ENCODE measurements at places on chromosomes 2 and 18.

GRCh38 chr2:43011158-43011491, 215.3 kb downstream of the ZFP36L2 start:
- DNase-seq = no peak

GRCh38 chr2:217047209-217047608, 187.3 kb upstream of the TNP1 start:
- no peak for DNase-seq

DNA sequence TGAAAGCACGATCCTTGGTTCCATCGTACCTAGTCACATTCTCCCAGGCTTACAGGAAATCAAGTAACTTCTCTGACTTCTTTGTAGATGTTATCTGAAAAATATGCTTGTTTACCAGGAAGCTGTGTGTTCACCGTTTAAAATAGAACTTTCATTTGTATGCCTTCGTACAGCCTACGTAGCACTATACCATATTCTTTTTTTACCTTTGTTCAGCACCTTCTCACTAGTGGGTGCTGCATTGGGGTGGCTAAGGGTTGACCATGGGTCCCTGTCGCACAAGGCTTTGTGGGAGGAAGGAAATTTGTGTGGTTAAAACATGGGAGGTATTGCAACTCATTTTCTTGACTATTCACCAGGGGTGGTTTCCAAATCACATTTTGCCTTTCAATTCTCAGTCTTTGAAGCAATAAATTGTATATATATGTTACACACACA, 16.6 kb downstream of the MALT1 start:
- peak; percentile 18 for DNase-seq

- peak; percentile 80 for DNase-seq
Observed at GRCh38 chr18:36179562-36180355, 7.5 kb upstream of the MOCOS start.

DNA sequence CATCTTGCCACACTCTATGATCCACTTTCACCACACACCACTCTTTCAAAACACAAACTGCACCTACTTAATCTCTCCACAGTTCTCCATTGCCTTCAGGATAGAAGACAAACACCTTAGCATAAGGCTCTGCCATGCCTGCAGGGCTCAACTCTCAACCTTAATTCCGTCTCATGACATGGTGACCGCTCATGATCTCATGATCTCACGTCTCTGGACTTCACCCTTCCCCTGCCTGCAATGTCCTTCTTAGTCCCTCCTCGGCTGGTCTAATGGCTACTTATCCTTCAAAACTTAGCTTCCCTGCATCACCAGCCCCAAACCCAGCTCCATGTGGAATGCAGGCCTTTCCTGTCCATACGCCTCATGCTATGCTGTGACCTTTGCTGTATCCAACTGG, 85.3 kb downstream of the ACVR1 start:
- no peak for DNase-seq

DNA sequence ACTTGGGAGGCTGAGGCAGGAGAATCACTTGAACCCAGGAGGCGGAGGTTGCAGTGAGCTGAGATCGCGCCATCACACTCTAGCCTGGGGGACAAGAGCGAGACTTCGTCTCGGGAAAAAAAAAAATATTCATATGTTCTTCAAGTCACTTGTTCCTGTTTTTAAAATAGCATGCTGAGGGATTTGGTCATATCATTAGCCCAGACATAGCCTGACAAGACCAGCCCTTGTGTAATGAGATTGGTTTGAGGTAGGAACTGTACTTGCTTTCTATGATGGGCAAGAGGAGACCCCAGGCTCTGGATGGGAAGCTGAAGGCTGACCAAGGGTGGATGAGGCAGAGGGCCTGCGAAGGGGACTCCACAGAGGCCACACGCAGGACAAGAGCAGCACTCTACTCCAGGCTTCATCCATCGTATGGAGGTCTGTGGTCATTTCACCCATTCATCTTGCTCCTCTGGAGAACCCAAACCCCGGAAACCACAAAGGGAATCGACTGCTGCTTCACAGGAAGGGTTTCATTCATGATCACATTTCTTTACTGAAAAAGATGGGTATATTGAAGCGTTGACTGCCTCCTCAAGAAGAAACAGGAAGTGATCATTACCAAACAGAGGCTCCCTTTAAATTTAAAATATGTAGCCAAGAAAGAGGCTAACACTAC, 87.1 kb upstream of the ZNF397 start:
- no peak for DNase-seq

DNA sequence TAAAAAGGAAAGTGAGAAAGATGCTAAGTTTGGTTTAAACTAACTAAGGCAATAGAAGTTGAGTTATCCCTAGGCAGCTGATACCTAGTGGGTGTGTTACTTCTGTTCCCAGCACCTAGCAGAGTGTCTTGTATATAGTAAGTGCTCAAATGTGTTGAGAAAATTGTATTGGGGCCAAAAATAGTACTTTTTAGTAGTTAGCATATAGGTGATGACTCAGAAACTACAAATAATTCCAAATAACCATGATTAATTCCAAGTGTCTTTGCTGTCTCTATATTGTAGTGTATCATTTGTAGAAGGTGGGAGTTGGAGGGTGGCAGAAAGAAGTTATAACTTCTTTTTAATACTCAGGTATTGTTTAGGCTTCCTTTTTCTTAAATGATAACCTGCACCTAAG, 362.7 kb downstream of the RND3 start:
- DNase-seq = no peak

DNA sequence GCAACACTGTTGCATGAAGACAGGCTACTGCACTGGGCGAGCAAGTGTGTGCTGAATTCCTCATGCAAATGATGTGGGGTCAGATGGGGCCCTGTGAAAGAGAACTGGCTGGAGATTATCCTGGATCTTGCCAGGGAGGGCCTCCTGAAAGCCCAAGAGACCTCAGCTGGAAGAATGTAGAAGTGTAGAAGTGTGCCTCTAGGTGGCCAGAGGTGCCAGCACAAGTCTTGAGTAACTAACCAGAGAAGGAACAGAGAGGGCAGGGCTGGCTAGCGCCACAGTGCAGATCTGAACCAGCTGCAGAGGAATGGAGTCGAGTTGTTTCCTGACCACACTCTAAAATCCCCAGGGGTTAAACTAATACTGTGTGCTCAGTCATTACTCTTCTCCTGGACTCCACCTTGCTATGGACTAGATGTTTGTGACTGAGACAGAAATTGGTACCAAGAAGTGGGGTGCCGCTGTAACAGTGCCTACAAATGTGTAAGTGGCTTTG, 399.3 kb downstream of the LRATD1 start:
- DNase-seq = no peak

DNA sequence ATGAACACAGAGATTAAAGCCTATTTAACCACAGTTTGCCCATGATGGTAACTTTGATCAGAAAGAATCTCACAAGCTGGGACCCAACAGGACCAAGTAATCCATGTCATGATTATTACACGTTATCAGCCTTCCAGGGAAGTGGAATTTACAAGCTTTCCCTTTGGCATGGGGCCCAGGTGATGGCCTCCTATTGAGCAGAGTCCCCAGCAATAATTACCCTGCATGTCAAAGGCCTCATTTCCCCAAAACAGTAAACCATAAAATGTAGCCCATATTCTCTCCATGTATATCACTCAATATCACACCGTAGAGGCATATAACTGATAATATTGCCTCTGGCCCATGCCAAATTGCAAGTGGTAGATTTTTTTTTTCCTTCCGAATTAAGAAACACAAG, 38.9 kb downstream of the PRKRA start:
- no peak for DNase-seq

DNA sequence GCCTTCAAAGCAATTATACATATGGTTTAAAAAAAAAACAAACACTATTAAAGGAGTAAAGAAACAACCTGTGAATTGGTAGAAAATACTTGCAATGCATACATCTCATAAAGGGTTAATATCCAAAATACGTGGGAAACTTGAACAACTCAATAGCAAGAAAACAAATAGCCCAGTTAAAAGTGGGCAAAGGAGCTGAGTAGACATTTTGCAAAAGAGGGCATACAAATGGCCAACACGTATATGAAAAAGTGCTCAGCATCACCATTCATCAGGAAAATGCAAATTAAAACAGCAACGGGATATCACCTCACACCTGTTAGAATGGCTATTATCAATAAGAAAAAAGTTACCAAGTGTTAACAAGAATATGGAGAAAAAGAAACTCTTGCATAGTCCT, 298.3 kb upstream of the RBMS1 start:
- DNase-seq = no peak

GRCh38 chr18:45859334-45859733, 33.9 kb downstream of the SIGLEC15 start:
- DNase-seq = no peak

DNA sequence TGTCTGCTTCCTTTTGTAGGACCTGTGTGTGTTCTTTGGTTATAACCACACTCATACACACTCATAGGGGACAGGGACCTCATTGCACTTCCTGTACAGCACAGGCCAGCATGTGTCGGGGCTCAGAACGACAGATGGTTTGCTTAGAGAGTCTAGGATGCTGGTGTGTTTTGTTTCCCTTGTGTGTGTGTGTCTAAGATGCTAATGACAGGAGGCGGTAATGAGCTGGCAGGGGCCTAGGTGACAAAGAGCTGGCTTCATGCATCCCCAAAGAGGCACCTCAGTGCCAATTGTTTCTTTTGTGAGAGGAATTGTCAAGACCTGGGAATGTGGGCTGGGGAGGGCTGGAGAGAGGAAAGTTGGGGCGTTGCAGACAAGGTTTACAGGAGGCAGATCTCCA, 66.6 kb downstream of the CELF4 start:
- no peak for DNase-seq

DNA sequence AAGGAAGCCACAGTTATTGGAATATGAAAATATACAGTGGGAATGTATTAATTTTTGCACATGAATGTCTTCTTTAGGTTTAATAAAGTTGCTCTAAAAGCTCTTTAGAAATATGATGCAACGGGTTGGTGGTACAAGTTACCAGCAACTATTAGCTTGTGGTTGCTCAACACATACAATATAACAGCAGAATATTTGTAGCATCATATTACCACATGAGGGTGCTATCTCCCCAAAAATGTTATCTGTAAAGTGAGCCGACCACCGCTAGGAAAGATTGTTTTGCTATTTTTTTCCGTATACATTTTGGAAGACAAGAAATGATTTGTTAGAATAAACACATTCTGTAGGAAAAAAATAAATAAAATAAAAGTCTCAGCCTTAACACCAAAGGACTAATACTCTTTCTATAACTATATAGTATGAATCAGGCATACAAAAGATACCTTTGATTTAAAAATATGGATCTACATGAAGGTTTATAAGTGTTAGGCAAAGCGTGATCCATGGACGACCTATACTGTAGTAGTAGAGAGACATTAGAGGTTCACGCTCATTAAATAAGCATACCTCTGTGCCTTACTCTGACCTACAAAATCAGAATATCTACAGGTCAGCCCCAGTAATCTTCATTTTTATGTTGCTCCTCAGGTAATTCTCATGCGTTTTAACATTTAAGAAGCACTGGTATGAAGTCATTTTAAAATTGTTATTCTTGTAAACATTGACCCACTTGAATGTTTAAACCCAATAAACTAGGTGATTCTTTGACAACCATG, 1110.6 kb upstream of the ACVR2A start:
- peak; percentile 71 for DNase-seq

DNA sequence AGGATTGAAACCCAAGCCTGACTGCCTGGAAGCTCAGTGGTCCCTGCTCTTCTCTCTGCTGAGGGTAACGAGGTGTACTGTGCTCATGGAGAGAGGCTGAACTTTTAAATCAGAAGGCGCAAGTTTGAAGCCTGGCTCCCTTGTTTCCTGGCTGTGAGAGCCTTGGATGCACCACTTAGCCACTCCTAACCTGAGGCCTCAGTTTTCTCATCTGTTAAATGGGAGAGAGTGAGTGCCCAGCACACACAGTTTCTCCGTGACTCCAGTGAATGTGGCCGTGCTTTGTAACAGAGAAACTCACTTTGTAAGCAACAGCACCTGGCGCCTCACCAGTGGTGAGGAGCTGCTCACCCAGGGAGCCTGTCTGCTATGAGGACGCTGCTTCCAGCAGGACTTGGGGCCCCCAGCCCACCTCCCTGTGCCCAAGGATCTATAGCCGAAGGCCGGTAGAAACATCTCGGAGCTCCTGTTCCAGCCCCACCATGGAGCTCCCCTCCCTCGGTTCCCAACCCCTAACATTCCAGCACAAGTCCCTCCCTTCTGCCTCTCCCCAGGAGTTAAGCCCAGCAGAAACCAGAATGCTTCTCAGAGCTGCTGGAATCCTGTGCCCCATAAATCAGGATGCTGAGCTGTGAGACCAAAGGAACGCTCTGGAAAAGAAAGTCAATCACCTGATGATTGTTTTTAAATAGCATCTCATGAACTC, 20.3 kb upstream of the KCNK3 start:
- DNase-seq = no peak

DNA sequence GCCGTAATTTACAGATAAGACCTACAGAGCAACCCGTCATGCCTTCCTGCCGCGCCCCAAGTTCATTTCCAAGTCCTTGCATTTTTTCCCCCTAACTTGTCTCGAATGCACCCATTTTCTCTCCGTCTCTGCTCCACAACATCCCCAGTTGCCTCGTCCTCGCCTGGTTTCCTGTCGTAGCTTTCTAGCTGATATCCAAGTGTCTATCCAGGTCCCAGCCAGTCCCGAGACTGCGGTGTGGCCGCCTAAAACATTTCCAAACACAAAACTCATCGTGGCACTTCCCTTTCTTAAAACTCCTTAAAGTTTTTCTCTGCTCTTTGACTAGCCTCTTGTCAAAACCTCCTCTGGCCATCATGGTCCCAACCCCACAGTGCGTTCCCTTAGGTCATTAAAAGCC, 1.2 kb upstream of the BARD1 start:
- DNase-seq = peak; percentile 3

GRCh38 chr18:63936932-63937393, 12.1 kb upstream of the HMSD start:
- DNase-seq = no peak

- peak; percentile 47 for DNase-seq
Observed at GRCh38 chr2:110115291-110116032, at the start of gene MALL. Gene MALL (minus strand): TSS chr2:110115822. CDS start chr2:110115792, 30 bp downstream.

- no peak for DNase-seq
Observed at GRCh38 chr2:136110526-136110925, 7.4 kb downstream of the CXCR4 start.

DNA sequence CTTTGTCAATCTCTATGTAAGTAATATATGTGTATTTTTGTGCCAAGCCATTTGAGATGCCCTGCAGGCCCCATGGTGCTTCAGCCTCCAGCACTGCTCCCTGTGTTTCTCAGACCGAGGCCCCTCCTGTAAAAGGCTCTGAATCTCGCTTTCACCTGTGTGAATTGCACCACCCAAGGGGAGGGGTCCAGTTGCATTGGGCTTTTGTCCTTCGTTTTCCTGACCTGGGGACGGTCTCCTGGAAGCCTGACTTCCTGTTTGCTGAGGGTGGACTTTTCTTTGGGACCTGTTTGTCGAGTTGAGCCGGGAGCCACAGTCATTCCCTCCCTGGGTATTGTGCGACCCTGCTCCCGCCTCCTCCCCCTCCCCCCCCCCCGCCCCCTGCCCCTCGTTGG, 48.9 kb downstream of the AGAP1 start:
- no peak for DNase-seq

All from endothelial cell of umbilical vein (primary cell).